ENCODE measurements at places on chromosomes 6 and 20.

- no peak for DNase-seq
Observed at GRCh38 chr6:132797951-132798868, at the start of gene SLC18B1. Gene SLC18B1 (minus strand): TSS chr6:132798637. CDS start chr6:132798456, 181 bp downstream.

DNA sequence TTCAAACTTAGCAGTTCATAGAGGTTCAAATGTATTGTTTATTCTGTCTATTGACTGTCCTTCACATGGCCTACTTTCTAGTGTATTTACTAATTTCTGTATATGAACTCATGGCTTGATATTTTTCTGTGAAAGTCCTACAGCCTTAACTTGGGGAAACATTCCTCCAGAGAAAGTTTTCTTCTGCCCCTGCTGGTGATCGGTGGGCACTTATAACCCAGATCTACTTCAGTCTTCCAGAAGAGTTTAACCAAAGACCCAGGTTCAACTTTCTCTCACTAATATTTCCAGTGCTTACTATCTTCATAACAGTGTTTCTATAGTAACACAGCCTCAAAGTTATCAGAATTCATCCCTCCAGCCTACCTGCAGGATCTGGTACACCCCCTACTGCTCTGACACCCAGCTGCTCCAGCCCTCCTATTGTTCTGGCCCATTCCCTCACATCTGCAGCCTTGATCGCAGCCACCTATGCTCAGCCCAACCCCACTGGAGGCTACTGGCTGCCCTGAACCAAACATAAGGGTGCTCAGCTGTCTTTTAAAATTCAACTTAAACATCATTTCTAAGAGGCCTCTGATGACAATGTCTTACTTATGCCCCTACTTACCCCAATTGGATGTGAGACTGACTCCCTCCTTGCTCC, 72.3 kb downstream of the TBX18 start:
- DNase-seq = no peak

- peak; percentile 65 for DNase-seq
Observed at GRCh38 chr20:62977613-62978560, 25.4 kb downstream of the SLC17A9 start.

- DNase-seq = no peak
Observed at GRCh38 chr6:170122651-170123050, 168.2 kb downstream of the DLL1 start.

GRCh38 chr6:14770572-14770971, 475.3 kb upstream of the JARID2 start:
- no peak for DNase-seq

DNA sequence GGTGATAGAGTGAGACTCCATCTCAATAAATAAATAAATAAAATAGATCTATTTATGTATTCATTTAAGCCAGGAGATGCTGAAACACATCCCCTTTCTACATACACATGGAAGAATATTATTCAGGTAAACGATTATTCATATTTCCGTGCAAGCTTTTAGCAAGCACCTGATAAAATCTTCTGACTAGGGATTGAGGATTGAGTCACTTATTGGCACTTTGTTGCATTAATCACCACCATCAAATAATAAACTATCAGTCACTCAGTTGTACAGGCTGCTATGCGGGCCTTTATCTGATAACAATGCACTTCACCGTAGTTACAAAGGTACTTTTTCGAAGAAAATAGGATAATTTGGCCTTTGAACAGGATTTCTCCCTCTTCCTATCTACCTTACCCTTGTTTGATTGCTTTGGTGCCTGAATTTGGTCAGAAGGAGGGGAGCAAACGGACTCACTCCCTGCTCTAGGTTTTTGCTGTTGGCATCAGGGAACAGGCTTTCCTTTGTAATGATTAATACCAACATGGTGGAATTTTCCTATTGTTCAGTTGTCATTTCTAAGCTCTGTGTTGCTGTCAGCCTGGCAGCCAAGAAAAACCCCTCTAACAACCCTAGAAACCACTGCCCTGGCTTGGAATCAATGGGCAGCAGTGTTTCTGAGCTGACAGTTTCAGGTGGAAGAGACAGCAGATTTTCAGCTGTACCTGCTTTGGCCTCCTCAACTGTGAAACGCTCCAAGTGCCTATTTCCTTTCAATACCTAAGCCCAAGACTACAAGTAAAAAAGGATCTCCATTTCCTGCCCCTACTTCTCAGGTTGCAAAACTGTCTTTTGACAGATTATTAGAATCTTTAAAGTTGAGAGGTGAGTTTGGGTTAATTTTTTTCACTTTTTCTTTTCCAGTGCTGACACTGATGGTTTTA, 63.0 kb downstream of the MYB start:
- DNase-seq = no peak

- DNase-seq = no peak
Observed at GRCh38 chr6:7566617-7567173, 23.3 kb upstream of the SNRNP48 start.

DNA sequence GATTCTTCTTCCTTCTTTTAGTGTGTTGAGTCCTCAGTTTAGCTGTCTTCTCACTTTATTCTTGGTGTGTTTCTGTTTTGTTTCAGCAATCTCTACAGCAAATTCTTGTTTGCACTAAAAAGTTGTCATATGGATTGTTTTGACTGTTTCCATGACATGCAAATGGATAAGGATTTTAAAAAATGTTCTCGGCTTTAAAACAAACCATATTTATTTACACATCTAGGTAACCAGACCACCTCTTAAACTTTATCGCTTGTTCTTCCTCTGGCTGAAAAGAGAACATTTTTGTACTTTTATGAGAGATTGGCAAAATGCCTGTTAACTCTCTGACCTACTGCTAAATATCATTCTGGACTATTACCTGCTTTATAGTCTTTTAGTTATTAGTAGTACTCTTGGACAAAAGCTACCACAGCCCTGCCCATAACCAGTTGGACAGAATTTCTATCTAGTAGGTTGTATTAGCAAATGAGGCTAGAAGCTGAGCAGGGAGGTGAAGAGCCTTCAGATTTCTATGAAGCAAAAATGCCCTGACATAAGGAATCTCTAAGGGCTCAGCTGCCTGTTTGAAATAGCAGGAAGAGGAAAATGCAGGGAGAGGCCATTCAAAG, 268.3 kb downstream of the CD109 start:
- no peak for DNase-seq

DNA sequence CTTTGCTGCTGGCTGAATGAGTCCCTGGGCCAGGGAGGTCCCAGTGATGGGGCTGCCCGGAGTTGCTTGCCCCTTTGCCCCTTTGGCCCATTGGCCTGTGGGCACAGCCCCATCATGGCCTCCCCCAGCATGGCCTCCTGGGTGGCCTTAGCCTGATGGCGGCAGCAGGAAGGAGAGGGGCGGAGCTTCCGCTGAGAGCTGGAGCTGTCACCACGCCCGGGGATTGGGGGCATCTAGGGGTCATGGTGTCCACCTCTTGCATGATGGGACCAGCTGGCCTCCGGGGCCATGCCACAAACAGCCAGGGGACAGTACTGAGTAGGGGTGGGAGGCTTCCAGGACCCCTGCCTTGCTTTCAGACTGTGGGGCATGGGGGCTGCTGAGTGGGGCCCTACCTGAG, 31.5 kb upstream of the GATA5 start:
- no peak for DNase-seq

DNA sequence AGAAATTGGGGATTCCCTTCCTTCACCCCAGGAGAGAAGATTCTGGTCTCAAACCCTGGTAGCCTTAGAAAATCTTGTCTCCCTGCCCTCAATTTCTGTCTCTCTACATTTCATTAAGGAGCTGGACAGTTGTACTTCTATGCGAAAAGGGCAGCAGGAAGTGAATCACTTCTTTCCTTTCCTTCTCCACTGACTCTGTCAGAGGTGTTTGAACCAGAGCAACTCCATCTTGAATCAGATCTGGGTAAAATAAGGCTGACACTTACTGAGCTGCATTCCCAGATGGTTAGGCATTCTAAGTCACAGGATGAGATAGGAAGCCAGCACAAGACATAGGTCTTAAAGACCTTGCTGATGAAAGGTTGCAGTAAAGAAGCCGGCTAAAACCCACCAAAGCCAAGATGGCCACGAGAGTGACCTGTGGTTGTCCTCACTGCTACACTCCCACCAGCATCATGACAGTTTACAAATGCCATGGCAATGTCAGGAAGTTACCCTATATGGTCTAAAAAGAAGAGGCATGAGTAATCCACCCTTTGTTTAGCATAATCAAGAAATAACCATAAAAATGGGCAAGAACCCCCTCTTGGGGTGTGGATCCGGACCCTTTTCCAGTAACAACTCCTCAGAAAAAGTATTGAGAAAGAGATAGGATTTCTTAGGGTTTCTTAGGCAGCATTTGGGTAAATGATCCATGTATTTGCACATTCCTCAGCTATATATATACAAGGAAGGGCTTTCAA, 95.8 kb upstream of the PLCB4 start:
- no peak for DNase-seq

GRCh38 chr6:54282186-54282585, 26.1 kb upstream of the TINAG start:
- no peak for DNase-seq

- no peak for DNase-seq
Observed at GRCh38 chr20:63016514-63017075, 9.8 kb upstream of the BHLHE23 start.

GRCh38 chr6:33298773-33299236, at the start of gene RGL2:
Gene RGL2 (minus strand): TSS chr6:33298942. CDS start chr6:33298610, 332 bp downstream.
- no peak for DNase-seq

DNA sequence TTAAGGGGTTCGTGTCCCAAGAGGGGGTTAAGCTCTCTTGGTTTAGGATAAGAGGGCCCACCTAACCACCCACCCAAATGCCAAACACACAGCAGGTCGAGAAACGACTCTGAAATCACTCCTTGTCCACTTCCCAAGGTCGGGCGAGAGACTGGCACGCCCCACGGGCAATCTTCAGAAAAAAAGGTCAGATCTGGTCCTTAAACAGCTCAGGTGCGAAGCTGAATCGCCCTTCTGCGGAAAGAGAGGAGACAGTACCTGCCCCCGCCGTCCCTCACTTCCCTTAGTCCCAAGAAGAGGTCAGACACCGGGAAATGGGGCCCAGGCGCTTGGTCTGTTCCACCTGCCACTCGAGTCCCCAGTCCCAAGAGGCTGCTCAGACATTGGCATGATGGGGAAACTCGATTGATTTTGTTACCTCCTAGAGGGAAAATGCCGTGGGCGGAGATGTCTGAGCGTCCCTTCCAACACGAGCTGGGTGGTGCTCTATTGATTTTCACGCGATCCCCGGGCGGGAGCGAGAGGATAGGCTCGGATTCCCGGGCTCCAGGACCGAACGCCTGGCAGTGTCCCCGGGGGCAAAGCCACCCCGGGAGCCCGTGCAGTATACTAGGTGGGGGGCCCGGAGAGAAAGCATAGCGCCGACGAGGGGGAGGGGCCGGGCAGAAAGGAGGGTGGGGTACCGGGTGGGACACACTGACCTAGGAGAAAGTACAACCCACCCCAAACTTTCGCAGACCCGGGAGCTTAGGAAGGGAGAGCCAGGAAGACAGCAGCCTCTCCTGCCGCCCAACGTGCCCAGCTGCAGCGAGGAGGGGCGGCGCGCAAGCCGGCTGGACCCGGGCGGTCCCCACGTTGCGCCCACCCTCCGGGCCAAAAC, 1.1 kb upstream of the SAMD5 start:
- no peak for DNase-seq

GRCh38 chr6:7910654-7911344, at the start of gene TXNDC5:
Gene TXNDC5 (minus strand): TSS chr6:7910788. CDS start chr6:7910776, 12 bp downstream.
- peak; percentile 40 for DNase-seq

DNA sequence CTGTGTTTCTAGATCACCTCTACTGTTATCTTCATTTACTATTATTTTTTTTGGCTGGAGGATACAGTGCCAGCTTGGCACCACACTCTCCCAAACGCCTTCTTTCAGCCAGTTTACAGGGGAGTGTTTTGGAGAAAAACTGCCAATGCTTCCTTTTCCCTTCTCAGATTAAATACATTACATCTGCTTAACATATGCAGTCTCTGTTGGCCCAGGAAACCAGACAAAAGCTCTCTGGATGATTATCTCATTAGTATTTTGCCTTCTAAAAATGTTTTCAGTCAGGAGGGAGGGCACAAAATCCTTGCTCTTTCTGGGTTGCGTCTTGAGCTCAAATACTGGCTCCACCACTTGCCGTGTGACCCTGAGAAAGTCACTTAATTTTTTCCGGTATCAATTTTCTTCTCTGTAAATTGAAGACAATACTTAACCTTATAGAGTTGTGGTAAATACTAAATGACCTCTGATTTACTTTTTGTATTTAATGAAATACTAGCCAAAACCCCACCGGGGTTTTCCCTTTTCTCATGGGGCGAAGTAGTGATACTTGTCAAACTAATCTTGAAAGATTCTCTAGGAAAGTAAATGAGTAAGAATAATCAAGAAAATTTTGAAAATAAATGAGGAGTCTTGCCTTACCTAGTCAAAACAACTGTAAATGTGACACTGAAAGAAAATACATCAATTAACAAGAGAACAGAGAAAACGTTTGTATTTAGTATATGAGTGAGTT, 146.2 kb downstream of the MMS22L start:
- DNase-seq = no peak

DNA sequence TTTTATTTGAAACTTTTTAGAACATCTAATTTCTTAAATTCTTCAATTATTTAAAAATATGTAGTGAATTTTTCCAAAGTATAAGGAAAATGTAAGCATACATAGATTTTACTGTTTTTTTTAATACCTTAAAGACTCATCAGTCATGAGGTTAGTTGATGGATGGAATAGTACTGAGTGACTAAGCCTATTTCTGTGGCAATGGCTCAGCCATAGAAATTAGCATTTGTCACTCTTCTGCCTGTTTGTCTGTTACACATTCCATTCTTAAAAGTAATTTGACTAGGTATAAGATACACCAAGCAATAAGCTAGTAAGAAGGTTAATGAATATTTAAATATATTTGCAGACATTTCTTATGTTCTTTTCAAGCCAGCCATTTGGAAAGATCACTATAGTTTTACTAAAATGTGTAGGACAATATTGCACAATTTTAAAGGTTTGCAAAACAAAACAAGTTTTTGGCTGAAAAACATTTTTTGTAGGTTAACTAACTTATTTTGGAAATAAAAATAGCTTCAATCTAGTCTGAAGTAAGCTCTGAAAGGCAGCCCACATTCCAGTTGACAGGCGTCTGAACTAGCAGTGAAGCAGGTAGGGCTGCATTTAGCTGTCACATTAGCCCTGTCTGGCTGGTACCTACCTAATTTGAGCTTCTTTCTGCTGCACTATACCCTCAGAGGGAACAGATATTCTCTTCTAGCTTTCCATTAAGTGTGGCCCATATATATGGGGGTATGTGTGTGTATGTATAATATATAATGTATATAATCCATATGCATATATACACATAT, 385.7 kb downstream of the GRIK2 start:
- DNase-seq = no peak

GRCh38 chr20:49399329-49399728, 83.1 kb downstream of the KCNB1 start:
- DNase-seq = no peak

- peak; percentile 33 for DNase-seq
Observed at GRCh38 chr6:14857501-14857900, 388.4 kb upstream of the JARID2 start.

DNA sequence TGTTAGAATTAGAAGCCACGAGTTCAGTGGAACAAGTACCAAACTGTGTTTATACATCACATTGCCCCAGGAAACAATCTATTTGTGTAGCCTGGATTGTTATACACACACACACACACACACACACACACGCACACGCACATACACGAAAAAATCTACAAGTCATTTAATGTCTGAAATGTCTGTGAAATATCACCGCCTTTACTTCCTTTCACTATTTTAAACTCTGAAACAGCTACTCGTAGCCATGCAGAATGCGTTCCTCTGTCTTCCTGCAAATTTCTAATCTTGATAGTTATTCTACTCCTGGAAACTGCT, 84.4 kb upstream of the SCAF8 start:
- no peak for DNase-seq

GRCh38 chr20:41524980-41525613, 93.1 kb downstream of the CHD6 start:
- DNase-seq = no peak
